Stimulated activated CD8-positive, alpha-beta memory T cell treated with anti-CD3 and anti-CD28 coated beads, Interleukin-7, amount 100 ng/mL, for 48 hours (primary cell): ENCODE measurements at places on chromosomes 6 and 20.

GRCh38 chr6:12516070-12516469, 200.5 kb upstream of the PHACTR1 start:
- DNase-seq: no peak

- no peak for DNase-seq
Measured at GRCh38 chr20:34345402-34345736, 17.7 kb upstream of the ITCH start.

- no peak for DNase-seq
Measured at GRCh38 chr20:50088022-50088421, 24.9 kb downstream of the UBE2V1 start.

GRCh38 chr20:17610566-17611289, 40.9 kb downstream of the DSTN start:
- no peak for DNase-seq

DNA sequence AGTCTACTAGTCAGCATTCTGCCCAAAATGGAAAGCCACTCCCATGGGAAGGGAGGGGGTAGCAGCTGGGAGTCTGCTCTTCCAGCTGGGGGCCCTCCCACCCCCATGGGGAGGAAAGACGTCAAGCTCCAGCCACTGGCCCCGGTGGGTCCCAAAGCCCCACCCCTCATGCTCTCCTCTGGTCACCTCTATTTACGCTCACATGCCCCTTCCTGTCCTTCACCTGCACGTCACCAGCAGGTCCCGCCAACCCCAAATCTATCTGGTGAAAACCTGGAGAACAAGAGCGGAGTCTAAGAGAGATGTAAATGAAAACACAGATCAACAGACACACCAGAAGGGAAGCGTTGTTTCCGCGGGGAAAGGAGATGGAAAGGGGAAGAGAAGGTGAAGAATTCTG, 30.0 kb upstream of the ZBP1 start:
- no peak for DNase-seq

GRCh38 chr6:15121443-15121842, 124.4 kb upstream of the JARID2 start:
- no peak for DNase-seq
